Fibroblast of skin of left quadriceps (primary cell): ENCODE measurements at places on chromosomes 7 and 10.
A peak's percentile ranks its signal among the peaks of the same experiment; 100 is the strongest.

- no peak for DNase-seq
Measured at GRCh38 chr10:84574102-84574501, 245.7 kb downstream of the CCSER2 start.

GRCh38 chr7:2807845-2808772 lies 36.0 kb downstream of the GNA12 start:
- DNase-seq, result peak; percentile 24

DNA sequence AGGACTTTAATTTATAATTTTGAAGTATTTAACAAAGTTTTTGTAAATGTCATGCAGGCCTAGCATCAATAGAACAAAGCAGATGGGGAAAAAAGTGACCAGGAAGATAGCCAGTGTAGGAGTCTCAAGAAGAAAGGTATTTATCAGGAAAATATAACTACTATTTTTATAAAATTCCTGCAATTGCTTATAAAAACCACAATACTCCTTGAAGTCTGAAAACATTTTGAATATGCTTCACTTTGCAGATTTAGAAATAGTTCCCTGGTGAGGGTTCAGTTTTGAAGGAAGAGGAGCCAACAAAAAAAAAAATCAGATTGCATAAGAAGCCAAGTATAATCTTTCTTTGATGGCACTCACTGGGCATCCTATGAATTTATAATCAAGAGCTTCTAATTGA lies 34.1 kb downstream of the MTERF1 start:
- DNase-seq, result no peak

DNA sequence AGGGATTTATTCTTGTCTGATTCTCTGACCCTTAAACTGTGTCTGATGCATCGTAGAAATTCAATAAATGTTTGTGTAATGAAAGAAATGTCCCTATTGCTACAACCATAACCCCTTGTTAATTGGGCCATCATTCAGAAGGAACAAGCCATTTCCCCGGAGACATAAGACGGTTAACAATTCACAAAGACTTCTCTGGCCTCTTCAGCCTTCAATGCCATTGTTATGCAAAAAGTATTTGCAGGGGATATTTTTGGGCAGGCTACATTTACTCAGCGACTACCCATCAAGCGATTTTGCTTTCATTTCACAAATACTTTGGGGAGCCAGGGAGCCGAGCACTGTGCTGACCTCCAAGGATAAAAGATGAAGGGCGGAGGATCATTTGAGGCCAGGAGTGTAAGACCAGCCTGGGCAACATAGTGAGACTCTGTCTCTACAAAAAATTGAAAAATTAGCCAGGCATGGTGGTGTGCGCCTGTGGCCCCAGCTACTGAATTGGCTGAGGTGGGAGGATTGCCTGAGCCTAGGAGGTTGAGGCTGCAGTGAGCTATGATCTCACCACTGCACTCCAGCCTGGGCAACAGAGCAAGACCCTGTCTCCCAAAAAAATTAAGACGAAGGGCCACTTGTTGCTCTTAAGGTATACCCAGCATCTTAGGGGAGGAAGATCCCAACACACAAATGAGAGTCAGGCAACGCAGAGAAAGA lies 20.0 kb upstream of the SDK1 start:
- DNase-seq, result no peak

DNA sequence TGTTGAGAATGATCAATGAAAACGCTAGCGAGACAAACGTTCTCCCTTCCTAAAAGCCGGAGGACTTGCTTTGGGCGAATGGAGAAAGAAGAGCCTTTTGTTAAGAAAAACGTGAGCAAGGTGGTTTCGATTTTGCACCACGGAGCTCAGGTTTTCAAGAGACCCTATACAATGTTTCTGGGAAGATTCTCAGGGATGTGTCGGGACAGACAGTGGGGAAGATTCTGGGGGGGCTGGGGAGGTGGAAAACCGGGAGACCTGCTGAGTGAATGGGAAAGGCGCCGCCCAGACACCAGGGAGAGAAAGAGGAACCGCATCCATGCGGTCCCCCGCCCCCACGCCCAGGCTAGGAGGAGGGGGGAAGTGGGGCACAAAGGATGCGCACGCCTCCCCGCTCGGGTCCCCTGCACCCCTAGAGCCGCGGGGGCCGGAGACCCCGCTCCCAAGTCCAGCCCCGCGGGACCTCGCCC lies 745 bp downstream of the YWHAG start:
- no peak for DNase-seq

DNA sequence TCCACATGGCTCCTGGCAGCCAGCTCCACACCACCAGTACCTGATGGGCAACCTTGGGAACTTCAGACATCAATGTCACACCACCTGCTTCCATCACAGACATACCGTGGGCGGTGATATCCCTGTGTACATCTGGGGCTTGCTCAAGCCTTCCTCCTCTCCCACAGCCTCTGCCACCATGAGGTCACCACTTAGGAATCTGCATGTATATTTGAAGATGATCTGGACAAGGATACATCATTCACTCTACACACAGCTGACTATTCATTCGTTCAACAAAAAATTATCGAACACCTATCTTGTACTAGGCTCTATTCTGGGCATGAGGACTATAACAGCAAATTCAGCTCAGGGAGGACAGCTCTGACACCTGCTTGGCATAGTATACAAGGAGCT lies 6.8 kb downstream of the DLG5 start:
- DNase-seq, result peak; percentile 61

DNA sequence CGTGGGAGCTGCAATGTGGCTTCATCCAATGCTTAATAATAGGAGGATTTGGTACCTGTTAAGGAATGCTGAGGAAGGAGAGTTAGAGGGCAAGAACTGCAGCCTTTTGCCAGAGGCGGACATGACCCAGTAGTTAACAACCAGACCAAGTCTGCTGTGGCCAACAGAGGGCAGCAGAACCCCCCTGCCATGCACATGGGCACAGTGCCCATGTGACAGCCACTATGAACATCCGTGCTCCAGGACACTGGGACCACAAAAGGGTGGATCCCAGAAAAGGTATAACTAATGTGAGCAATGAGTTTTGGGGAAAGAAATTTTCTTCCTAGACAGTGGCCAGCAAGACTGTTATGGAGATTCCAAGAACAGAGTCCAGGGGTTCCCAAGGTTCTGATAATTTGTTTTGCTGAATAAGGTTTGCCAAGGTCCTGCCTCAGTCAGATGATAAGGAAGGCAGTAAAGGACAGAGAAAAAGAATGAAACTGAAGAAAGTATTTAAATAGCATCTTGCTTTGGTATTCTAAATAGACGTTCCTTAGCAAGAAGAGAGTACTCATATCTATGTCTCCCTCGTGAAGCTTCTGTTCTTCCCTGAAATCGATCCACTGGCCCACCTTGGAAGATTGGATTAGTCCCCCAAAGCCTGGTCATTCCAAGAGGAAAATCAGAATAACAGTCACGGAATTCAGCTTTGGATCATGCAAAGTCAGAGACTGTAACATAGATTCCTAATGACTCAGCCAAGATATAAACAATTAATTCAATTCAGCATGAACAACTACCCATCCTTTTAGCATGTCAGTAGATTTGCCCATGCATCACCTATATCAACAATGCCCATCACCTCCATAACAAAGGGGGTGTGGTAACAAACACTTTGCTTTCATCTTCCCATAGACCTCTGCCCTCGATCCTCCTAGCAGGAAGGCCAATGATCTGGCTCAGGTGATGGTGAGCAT lies 56.0 kb downstream of the LGI1 start:
- no peak for DNase-seq

DNA sequence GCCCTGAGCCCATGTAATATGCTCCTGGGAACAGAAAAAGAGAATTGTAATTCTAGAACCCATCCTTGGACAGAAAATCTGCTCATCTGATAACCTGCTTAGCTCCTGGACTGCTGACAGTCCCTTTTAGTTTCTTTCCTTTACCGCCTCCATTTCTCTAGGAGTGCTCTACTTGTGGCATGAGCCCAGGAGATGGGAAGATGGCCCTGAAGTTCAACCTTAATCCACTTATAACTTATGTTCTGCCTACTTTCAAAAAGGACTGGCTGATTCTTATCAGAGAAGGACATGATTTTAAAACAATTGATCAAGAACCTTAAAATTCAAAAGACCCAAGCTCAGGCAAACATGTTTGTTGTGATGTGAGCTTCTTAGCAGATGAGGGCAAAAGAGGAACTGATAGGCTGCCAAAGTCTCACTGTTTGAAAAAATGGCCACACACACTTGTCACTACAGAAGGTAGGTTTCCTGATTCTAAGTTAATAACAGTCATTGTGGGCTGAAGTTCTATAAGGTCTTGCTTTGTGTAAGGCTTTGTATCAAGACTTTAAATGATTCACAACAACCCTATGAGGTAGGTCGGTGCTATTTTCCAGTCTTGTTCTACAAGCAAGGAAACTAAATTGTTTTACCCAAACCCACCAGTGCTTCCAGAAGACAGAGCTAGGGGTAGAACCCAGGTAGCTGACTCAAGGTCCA lies 94.3 kb upstream of the AFAP1L2 start:
- DNase-seq, result no peak

GRCh38 chr10:73159038-73159648 lies 8.7 kb downstream of the ECD start:
- DNase-seq, result no peak

- no peak for DNase-seq
Measured at GRCh38 chr7:124247691-124248090, 214.8 kb upstream of the TMEM229A start.

- no peak for DNase-seq
Measured at GRCh38 chr7:44709945-44710596, 38.6 kb upstream of the ZMIZ2 start.

DNA sequence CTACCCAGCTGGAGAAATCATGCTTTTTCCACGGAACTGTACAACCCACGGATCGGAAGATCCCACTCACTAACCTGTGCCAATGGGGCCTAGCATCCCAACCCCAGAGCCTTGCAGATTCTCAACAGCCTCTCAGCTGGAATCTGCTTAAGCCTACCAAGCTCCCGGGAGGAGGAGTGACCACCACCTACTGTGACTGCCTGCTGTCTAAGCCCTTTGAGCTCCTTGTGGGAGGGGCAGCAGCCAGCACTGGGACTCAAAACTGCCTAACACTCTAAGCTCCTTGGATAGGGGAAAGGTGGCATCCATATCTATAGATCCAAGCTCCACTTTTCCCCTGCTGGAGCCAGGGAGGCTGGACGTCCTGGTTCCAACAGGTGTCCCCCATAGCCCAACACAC lies 254.4 kb upstream of the CNTNAP2 start:
- no peak for DNase-seq

- peak; percentile 89 for DNase-seq
Measured at GRCh38 chr7:47361746-47362215, 220.1 kb downstream of the TNS3 start.

GRCh38 chr10:31953480-31953879 lies 24.8 kb upstream of the ARHGAP12 start:
- no peak for DNase-seq

DNA sequence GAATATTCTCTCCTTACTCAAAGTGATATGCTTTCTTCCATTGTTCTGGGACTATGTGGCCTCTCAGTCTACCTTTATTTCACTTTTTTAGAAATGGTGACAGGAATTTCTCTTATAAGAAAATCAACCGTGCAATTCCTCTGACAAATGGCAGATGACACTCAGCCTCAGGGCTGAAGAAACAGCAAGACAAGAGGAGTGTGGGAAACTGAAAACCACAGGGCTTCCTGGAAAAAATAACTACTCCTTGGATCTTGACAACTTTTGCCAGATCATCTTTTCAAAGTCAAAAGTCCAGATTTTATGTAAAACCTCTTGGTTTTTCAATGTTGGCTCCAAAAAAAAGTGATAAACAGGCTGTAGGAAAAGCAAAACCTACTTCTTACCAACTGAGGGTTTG lies 121.5 kb downstream of the TYW1B start:
- DNase-seq, result no peak

DNA sequence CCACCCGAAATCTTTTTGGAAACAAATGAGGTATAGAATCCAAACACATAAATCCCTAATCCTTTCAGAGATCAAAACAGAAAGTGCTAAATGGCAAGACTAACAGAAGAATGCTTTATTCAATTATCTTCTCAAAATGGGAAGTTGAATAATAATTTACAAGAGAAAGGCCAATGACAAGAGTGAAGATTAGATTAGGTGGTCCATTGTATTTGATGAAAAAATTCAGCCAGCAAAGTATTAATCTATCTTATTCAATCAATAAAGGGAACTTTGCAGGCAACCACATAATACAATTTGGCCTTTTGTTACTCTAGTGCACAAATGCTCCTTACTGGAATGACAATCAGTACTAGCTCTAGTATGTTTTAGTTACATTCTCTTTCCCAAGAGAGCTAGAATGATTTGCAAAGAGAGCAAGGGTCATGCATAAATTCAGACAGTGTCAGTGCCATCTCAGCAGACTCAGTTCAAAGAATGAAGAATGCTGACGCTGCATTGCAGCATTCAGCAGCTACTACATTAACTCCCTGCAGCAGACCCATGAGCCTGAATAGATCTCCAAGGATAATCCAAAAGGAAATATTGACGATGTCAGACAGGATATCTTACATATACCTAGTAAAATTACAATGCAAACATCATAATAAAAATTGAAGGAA lies 131.8 kb downstream of the ANK3 start:
- DNase-seq, result no peak

GRCh38 chr10:104608091-104608828 lies 32.8 kb upstream of the SORCS3 start:
- no peak for DNase-seq
